ENCODE measurements at places on chromosomes 11 and 22. TPM values are rescaled to one million over a fixed set of nuclear protein-coding genes. Genes with fewer than 3 reads are reported as not detected.

- no peak for DNase-seq
These were observed 19.7 kb downstream of the CDPF1 start for GRCh38 chr22:46230262-46230901.

- no peak for DNase-seq
These were observed 1084.9 kb downstream of the TBC1D22A start for GRCh38 chr22:47847131-47847890.

KLHL35 gene
- 0.72 TPM for total RNA-seq

DNA sequence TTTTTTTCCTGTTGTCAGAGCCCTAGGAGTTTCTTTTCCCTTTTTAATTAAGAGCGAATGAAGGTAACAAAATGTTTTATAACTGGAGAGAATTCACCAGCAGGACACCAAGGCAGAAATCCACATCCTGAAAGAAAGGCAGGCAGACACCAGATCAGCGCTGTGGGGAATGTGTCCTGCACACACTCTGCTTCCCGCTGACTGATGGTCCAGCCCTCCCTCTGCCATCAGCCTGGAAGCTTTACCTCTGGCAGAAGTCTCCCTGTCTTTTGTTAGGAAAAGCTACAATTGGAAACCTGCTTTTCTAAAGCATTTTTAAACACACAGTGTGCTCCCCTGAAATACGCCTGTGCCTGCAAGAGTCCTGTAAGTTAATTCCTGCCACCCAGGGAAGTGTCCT is 638.5 kb downstream of the NTM start:
- no peak for DNase-seq

SLC22A8 gene
- total RNA-seq = not detected

OR52E2 gene
- not detected for total RNA-seq

CCDC188 gene
- not detected for total RNA-seq

RELA gene
- 48.8 TPM for total RNA-seq

BARX2 gene
- not detected for total RNA-seq

- no peak for DNase-seq
These were observed 47.3 kb downstream of the GRAMD1B start for GRCh38 chr11:123477205-123477907.

GLB1L2 gene
- 2.4 TPM for total RNA-seq

SLC22A12 gene
- not detected for total RNA-seq

DNA sequence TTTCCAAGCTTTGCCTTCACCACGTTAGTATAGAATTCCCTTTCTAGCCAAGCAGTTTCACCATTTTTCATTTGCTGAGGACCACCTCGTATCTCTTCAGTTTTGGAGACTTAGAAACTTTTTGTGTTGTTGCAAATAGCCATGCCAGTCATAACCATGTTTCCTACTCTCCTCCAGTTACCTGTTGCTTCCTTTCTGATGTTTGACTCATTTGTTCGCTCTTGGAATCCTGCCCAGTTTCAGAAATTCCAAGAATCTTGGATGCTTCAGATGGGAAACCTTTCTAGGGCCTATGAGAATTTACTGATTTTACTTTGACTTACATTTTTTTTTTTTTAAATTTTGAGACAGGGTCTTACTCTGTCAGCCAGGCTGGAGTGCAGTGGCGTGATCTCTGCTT is 65.4 kb downstream of the PPP6R3 start:
- no peak for DNase-seq

- no peak for DNase-seq
These were observed 715.9 kb upstream of the API5 start for GRCh38 chr11:42595876-42596275.

KRTAP5-1 gene
- not detected for total RNA-seq

GRCh38 chr11:110710628-110711381 is 1.4 kb downstream of the ARHGAP20 start:
- DNase-seq = peak; percentile 44

DNA sequence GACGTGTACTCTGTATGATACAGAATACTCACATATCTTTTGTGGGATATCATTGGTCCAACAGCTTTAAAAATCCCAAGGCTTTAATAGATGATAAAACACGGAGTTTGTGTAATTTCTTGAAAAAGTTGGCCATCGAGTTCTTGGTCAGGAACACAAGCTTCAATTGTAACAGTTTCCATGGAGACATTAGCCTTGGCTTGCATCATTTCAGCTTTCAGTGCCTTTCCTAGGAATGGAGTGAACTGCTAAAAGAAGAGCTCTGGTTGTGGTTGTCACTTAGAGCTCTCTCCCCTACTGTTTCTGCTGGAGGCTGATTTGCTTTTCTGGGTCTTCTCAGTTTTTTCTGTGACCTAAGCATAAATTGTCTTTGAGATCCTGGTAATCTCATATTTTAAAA is 14.2 kb downstream of the BMAL1 start:
- no peak for DNase-seq

DNA sequence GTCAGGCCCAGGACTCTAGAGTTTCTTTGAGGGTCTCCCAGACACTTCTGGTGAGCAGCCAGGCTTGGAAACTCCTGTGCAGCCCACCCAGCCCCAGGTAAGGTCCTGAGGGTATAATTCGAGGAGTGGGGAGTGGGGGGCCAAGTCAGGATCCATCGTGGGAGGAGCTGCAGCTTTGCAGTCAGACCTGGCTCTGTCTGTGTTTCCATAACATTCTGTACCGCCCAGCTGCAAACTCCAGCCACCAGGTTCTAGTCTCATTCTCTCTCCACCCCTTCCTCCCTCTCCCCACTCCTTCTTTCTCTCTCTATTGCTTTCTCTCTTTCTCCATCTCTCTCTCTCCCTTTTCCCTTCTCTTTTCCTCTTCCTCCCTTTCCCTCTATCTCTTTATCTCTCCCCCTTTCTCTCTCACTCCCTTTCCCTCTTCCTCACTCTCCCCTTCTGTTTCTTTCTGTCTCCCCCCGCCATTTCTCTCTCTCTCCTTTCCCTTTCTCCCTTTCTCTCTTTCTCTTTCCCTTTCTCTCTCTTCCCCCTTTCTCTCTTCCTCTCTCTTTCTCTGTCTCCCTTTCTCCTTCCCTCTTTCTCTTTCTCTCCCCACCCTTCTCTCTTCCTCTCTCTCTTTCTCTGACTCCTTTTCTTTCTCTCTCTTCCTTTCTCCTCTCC is 127.2 kb downstream of the MN1 start:
- DNase-seq = no peak

CAPN1 gene
- total RNA-seq = 178 TPM

DNA sequence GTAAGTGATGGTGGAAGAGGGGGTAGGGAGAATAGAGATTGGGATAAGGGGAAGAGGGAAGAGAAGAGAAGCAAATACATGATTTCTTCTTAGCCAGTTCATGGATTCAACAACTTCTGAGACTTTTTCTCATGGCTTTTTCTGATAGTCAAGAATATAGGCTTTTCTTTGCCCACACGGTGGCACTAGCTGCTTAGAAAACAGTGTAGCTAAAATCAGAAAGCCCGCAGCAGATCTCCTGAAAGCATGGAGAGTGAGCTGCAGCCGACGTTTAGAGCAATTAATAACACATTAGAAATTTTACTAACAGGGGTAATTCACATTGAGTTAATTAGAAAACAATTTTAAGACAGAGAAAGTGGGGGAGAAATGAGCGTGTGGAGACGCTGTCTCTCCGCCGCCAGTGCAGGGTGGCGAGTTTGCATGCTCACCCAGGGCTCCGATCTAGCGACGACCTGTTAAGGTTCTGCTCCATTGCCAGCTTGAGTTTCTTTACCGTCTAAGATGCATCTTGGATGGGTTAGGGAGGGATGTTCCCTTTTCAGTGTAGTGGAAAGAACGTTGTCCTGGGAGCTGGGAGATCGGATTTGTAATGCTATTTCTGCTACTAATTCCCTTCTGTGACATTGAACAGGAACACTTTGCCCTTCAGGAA is 3.3 kb upstream of the RAG1 start:
- DNase-seq = peak; percentile 50

GRCh38 chr11:33863418-33864172 is 28.3 kb downstream of the LMO2 start:
- no peak for DNase-seq

METTL15 gene
- total RNA-seq = 9.9 TPM

NCR3LG1 gene
- 0.94 TPM for total RNA-seq

- no peak for DNase-seq
These were observed 31.8 kb downstream of the SLCO2B1 start for GRCh38 chr11:75182664-75183063.

DNA sequence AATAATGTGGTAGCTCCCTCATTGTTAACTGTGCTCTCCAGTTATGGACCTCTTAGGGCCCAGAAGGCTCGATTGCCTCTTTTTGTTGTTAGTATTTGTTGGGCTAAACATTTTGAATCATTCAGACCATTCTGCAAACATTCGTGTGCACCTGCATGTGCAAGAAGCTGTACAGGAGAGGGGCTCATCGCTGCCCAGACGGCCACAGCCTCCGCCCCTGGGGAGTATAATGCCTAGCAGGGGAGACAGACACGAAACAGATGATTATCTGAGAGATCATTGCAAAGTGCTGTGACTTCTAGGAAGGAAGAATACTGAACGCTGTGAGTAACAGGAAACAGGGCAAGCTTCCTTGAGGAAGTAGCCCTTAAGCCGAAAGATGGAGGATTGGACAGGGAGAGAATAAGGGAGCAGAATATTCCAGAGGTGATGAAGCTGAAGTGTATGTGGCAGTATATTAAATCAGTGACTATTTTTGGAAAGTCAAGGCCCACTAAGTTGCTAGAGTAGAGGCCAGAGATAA is 123.3 kb upstream of the RASSF10 start:
- no peak for DNase-seq

- DNase-seq = no peak
These were observed 93.2 kb downstream of the PDE2A start for GRCh38 chr11:72581067-72581466.

DNA sequence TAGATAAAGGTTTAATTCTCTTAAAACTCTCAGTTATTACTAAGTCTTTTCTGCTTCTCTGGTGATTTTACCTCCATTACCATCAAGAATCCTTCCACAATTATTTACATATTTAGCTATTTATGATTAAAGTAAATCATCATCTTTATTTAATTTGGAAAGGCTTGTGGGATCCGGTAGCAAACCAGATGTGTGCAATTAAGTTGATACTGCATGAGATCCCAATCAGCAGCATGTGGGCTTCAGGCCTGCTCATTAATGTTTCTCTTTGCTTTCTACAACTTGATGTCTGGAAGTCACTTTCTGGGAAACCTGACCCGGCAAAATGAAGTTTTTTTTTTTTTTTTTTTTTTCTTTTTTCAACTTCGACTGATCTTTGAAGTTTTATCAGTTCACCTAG is 558.4 kb upstream of the ANO5 start:
- no peak for DNase-seq

All from H9 (cell line).